Brain (organoid and tissue), 16 donors: ENCODE measurements at places on chromosomes 1 and 21. TPM values are rescaled to one million over a fixed set of nuclear protein-coding genes. Genes with fewer than 3 reads are reported as not detected.

Gene TESK2
- polyA plus RNA-seq = 8.2 TPM

Gene RHD
- not detected for polyA plus RNA-seq

- DNase-seq = no peak
Measured at GRCh38 chr1:156690675-156691036, 13.4 kb upstream of the NES start.

GRCh38 chr1:4978660-4979390 lies 324.4 kb downstream of the AJAP1 start:
- DNase-seq = no peak

DNA sequence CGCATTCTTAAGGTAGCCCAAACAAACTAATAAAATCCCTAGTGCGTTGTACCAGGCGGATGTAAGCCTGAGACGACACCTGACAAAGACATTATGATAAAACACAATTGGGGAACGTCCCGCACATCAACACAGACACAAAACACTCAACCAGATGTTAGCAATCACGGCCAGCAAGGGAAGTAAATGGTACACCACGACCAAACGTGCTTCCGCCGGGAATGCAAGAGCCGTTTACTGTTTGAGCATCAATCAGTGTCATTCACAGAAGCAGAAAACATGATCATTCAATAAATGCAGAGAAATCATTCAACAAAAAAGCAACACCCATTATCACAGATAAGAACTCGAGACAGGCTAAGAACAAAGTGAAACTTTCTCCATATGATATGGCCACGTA lies 49.4 kb upstream of the COL18A1 start:
- DNase-seq = no peak

- DNase-seq = no peak
Measured at GRCh38 chr1:234706199-234706598, 96.2 kb upstream of the IRF2BP2 start.
